ENCODE measurements at places on chromosomes 3 and 15.

DNA sequence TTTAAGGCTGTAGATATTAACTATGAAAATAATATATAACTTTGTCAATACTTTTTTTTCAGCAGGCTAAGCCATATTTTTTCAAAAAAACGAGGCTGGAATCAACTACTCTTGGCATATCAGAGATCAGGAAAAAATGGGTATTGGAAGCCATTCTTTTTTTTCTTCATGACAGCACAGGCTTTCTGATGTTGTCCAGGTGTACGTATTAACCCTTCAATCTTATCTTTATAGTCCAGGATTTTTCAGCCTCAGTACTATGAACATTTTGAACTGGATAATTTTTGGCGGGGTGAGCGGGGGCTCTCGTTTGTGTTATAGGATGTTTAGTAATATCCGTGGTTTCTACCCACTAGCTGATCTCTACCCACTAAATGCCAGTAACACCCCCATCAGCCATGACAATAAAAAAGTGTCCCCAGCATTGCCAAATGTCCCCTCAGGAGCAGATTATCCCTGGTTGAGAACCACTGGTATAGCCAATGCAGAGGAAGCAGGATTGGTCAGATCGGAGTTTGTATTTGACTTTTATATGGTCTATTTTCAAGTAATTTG lies 52.0 kb downstream of the PLCL2 start:
- no peak for DNase-seq

DNA sequence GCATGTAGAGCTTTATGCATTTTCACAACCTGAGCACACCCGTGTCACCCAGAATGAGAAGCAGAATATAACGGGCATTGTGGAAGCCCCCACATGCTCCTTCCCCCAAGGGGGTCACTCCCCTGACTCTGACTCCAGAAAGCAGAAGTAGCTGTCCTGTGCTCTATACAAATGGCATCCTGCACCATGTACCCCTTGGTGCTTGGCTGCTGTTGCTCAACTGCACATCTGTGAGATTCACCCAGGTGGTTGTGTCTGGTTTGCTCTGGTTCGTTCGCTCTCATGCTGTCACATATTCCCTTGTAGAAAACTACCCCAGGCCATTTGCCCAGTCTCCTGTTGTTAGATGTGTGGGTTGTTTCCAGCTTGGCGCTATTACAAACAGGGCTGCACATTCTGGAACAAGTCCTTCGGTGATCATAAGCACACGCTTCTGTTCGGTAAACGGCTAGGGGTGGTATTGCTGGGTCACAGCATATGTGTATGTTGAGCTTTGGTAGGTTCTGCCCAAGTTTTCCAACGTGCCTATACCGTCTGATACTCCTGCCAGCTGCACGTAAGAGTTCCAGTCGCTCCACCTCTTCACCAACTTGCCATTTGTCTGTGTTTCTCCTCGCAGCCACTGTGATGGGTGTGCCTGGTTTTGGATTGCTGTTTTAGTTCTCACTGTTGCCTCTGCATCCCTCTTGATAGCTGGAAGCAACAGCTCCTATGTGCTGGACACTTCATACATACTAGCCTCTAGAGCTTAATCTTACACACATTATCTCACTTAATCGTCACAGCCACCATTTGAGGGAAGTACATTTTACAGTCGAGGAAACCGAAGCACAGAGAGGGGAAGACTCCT lies 65.4 kb upstream of the SLC6A6 start:
- DNase-seq = no peak

DNA sequence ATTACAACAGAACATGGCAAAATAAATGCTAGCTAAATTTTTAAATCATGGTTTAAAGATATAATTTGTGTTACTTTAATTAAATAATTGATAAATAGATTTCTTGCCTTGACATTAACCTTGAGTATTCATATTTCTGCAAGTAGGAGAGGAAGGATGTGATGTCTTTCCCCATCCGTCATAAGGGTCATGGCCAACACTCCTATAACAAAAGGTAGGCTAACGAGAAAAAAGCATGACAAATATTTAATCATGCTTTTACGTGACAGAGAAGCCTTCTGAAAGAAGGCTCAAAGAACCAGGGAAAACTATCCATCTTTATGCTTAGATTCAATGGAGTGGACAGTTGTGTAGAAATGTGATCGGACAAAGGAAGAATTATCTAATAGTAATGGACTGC lies 135.2 kb downstream of the SERPINI1 start:
- no peak for DNase-seq

DNA sequence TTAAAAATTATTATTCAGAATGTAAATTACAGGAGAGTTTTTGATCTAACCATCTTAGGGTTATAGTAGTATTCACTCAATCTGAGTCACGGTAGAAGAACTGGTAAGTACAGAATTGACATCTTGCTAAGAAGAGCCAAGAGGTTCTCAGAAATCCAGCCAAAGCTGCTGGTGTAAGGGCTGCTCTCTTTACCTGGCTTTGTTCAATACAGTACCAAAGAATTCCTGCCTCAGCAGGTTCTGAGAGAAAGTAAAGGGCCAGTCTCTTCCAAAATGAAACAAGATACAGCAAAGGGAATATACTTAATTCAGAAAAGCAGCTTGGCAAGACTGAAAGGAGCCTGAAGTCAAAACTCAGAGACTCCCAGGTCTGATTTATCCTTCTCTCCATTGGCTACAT lies 193.1 kb downstream of the TNIK start:
- DNase-seq = no peak

GRCh38 chr15:45395943-45396342 lies 17.6 kb upstream of the GATM start:
- no peak for DNase-seq

DNA sequence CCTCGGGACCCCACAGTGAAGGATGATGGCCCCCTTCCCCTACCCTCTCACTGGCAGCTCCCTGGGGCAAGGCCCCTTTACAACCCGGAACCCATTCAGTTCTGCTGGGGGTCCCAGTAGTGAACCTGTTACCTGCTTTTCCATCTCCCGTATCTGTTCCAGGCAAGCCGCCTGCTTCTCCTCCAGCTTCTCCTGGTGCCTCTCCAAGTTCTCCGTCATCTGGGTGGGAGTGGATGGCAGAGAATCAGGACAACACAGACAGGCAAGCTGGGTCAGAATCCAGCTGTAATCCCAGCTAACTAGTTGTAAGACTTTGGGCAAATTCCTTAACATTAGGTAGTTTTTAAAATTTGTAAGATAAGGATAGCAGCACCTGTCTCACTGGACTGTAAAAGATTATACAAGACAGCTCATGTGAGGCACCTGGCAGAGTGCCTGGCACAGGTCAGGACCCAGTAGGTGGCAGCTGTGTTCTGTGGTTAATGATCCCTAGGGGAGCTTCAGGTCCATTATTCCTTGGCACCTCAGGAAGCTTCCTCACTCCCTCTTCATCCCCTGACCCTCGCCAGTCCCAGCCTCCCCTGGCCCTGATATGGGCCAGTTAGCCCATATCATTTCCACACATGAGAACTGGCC lies 6.4 kb upstream of the ANKRD63 start:
- DNase-seq = no peak

DNA sequence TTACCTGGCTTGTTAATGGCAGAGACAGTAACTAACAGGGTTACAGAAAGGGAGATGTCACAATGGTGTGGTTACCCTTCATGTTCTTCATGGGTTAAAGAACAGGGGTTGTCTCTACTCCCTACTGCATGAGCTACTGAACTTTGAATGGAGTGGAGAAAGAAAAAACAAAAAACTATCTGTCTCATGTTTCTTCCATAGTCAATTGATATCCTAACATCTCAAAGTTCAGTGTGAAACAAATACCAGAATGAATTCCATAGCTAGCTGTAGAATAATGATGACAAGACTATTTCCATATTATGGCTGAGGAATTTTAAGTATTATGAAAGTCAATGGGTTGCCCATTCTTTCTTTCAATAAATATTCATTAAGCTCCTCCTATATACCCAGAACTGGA lies 161.3 kb upstream of the LPP start:
- no peak for DNase-seq
